Right ventricle myocardium superior (tissue), 1 donor: ENCODE measurements at places on chromosomes 5 and 9.

- no peak for DNase-seq
These were observed 182.4 kb upstream of the CDH9 start for GRCh38 chr5:27220752-27221151.

DNA sequence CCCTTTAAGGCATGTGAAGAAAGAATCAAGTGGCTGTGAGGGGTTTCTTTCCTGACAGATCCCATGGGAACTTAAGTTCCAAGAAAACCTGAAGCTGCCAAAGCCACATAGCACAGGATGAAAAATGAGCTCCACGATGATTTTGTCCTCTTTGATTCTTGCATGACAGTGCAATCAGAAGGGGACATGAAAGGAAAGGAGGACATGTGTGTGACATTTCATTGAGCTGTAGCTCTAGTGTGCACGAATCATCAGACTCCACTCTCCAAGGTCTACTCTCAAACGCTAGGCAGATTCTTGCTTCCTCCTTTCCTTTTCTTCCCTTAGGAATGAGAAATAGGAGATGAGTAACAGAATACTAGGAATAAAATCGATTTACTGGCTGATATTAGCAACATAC, 142.0 kb downstream of the ZNF608 start:
- no peak for DNase-seq

DNA sequence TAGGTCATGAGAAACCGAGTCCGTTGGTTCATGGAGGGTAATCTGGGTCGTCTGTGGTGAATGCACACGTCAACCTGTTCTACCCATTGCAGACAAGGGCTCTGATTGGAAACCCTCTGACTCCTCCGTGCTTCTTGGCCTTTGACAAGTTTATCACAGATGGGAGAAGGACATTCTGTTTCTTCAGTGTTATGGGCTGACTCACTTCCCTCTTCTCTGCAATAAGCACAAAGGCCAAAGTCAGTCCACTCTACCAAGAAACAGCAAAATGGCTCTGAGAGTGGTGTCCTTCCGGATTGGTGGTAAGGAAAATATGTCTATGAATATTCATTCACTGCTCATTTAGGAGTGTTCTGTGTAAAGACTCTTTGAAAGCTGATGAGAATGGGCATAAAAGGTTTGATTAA, 89.3 kb downstream of the FEM1C start:
- no peak for DNase-seq

DNA sequence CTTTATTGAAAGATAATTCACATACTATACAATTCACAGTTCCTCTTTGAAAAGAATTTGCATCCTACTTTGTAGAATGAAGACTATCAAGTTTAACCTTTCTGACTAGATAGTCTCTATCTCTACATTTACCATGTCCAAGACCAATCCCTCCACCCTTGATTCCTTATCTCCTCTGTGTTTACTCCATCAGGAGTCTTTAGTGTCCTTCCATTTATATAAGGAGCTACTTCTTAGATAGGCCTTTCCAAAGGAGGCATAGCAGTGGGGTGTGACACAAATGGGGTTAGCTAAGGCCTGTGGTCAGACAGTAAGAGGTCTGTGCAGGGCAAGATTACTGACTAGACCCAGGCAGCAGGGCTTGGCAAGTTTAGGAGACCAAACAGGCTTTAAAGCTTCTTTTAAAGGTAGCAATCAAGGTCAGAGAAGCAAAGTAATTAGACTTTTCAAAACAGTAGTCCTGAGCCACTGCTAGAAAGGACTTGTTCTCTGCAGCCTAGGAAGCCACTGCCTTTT, 11.1 kb upstream of the DMXL1 start:
- DNase-seq, result no peak

DNA sequence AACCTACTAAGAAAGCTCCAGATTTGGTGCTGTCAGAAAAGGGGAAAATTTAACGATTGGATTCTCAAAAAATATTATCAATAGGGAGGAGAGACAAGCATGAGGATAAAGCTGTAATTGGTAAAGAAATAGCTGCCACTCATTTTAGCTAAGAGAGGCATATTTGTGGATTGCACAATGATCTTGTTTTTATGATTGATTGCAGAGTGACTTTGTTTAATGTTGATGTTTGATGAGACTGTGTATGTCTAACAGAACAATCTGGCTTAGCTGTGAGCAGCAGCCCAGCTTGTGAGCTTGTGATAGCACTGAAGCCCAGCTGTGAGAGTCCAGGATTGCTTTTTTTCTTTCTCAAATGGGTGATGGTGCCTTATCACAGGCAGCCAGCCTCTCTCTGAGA, 56.4 kb downstream of the ZNF883 start:
- no peak for DNase-seq

- no peak for DNase-seq
These were observed 13.9 kb downstream of the TLR4 start for GRCh38 chr9:117718085-117718484.

GRCh38 chr9:114366334-114367128, 21.3 kb downstream of the AKNA start:
- no peak for DNase-seq

GRCh38 chr5:132468656-132469379, 21.8 kb downstream of the IRF1 start:
- no peak for DNase-seq

DNA sequence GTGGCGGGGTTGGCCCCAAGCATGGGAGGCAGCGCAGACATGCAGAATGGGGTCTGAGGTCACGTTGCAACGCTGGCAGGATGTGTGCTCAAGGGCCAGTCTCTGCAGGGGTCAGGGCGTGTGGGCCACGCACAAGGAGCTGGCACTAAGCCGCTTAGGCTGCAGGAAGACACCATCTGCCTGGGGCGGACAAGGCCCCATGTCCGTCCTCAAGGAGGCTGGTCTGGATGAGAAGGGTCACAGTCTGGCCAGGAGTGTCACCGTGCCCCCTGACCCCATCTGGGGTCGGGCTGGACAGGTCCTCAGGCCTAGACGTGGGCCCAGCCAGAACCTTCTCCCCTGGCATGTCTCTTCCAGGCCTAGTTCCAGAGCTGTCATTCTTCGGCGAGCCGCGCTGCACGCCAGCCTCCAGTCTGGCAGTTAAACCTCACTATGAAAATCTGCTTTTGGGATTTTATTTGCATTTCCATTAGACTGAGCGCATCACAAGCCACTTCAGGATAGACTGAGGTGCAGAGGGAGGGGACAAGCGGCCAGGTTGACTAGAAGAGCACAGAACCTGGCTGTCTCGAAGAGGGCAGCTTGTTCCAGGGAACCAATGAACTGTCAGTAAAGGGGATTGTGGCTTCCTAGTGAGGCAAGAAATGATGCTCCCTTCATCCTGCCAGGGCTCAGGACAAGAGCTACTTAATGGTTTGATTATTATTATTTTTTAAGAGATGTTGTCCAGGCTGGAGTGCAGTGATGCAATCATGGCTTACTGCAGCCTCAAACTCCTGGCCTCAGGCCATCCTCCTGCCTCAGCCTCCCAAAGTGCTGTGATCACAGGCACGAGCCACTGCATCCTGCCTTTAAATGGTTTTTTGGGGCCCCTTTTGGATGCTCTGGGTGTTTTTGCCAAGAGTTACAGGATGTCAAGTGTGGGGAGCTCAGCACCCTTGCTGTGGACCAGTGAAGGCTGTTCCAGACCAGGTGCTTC, 4.3 kb downstream of the BRD3OS start:
- DNase-seq, result no peak

DNA sequence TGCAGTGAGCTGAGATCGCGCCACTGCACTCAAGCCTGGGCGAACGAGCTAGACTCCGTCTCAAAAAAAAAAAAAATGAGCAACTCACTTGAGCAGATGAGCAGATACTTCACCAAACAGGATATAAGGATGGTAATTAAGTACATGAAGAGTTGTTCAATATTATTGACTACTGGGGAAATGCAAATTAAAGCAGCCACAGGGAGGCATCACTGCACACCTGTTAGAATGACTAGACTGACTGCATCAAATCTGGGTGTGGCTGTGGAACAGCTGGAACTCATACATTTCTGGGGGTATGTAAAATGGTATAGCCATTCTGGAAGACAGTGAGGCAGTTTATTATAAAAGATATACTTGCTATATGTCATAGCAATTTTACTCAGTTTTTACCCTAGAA, 93.0 kb downstream of the WNK2 start:
- no peak for DNase-seq

GRCh38 chr5:96388176-96388575, 44.9 kb downstream of the PCSK1 start:
- no peak for DNase-seq

GRCh38 chr5:88661806-88662207, 221.2 kb downstream of the MEF2C start:
- no peak for DNase-seq

GRCh38 chr5:15285901-15286583, 213.9 kb upstream of the FBXL7 start:
- peak; percentile 41 for DNase-seq

GRCh38 chr9:20524776-20525175, 97.5 kb downstream of the MLLT3 start:
- DNase-seq, result no peak

DNA sequence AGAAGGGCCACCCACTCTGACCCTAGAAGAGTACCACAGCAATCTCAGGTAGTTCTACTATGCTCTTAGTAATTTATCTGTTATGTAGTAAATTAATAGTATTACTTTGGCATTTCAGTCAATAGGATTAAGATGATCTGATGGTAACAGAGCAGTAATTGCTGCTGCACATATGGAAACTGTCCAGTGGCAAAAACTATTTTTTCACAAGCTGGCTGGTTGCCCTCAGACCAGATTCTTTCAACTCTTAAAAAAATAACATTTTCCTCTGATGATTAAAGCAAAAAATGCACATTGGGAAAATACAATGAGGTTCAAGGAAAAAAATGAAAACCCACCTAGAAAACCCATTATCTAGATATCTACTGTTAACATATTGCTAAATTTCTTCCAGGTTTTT, 19.7 kb downstream of the GLRA1 start:
- no peak for DNase-seq
